ENCODE measurements at places on chromosomes 5 and 9.

DNA sequence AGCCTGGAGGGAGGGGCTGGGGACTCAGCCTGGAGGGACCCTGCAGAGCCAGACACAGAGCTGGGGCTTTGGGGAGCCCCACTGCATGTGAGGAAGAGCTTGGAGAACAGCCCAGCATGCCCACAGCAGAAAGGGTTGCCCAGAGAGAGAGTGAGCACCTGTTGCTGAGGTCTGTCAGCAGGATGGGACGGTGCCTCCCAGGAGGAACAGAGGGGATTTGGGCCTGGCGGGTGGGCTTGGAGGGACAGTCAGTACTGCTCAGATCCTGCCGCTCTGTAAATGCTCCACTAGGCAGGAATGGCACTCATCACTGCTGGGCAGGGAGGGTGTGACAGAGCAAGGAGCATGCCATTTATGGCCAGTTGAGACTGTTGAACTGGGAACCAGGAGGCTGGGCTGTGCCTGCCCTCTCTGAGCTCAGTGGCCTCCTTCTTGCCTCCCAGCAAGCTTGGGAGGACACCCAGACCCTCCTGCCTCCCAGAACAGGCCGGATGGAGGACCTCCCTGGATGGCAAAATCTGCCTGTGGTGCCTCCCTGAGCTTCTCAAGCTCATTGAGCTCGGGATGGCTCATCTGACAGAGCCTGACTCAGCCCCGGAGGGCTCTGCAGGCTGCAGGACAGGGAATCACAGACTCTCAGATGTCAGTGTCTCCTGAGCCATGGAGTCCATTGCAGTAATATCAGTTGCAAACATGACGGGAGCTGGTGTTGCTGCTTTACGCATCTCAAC lies 786 bp upstream of the HRCT1 start:
- DNase-seq, result no peak

DNA sequence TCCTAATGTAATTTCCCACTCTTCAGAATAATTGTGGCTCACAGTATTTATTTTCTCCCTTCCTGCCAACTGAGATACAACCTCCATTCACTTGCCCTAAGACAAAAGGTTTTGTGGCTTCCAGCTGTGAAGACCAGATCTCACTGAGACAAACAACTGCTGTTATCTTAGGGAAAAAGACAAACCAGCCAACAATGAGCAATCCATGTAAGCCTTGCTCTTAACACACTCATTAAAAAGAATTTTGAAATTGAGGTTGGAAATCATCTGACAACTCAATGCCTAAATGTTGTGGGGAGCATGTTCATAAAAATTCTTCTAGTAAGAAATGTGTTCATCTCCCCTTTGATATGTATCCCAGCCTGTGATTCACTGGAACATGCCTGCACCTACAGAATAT lies 132.9 kb downstream of the ADAMTSL1 start:
- no peak for DNase-seq

GRCh38 chr5:134100283-134101091 lies 14.0 kb upstream of the TCF7 start:
- peak; percentile 86 for DNase-seq

DNA sequence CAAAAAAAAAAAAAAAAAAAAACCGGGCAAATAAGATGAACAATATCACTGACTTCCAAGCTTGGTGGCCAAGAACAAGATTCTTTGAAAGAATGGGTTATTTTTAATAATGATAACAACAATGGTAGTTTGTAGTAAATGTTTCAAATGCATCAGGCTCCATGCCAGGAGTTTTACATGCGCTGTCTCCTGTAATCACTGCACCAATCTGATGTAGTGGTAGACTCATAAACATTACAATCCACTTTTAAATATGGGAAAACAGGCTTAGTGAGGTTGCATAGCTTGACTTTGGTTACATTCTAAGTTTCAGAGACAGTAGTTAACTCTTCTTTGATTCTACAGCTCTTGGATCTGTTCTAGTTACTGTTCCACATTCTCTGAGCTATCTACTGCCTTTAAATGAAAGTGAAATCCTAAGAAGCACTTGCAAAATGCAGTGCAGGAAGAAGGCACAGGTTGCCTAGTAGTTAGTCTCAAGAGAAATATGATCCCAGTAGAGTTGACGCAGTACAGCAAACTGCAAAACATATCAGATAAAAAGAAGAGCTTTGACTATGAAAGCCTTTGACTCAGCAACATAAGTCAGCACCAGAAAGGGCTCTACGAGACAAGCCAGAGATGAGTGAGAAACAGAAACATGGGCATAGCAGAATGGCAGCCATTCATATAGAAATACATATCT lies 62.1 kb downstream of the PDE4D start:
- no peak for DNase-seq

DNA sequence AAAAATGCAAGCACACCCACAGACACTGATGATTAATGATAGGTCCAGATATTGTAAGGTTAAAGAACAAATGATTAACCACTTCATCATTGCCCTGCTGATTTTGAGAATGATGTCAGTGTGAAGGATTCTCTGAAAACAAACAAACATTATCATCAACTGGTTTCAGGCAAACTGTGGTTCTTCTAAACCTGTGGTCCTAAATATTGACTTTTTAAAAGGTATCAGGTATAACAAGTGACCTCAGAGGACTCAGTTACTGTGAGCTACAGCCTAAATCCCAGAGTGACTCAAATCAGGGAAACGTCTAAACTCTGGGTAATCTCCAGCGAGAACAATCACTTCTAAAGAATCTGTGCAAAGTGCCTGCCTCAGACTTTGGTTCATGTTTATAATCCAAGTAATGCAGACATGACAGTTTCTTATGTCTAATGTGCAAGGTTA lies 172.3 kb upstream of the CDH6 start:
- no peak for DNase-seq

DNA sequence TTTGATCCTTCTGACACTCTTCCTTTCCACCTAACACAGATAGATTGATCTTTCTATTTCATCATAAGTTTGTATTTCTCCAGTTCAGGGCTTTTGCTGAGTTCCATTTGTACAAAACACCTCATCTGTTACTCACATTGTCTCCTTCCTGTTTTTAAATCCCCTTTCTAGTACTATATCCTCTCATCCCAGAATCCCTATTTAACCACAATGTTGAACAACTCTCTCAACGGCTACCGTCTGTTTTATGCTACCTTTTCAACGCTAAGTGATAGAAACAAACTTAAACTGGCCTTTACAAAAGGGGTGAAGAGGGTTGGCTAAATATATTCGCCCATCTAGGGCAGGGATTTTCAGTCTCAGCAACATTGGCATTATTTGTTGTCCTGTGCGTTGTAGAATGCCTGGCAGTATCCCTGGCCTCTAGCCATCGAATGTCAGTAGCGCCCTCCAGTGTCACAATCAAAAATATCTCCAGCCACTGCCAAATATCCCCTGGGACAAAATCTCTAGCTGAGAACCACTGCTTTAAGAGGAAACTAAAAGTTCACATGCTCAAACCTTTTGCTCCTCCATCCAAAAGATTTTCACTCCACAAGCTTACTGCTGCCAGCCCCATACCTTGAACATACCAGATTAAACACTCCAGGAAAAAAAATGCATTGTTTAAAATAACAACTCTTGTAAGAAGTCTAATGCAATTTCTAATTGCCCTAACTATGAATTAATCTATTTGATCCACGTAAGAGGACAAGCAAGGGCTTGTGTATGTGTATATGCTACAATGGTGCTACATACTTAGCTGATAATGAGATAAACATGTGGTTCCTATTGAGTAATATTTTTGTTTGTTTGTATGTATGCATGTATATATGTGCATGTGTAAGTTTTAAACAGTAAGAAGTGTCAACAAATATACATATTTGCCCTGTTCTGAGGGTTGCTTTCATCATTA lies 344.0 kb downstream of the PTPRD start:
- DNase-seq, result no peak

DNA sequence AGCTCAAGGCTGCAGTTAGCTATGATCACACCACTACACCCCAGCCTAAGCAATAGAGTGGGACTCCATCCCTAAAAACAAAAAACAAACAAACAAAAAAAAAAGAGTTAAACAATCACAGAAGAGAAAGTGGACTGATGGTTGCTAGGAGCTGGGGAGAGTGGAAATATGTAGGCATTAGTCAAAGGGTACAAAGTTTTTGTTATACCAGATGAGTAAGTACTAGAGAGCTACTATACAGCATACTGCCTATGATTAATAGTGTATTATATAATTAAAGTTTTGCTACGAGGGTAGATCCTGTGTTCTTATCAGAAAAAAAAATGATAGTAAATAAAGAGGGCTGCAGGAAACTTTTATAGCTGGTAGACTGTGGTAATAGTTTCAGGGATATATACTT lies 538.6 kb downstream of the ELAVL2 start:
- DNase-seq, result no peak

DNA sequence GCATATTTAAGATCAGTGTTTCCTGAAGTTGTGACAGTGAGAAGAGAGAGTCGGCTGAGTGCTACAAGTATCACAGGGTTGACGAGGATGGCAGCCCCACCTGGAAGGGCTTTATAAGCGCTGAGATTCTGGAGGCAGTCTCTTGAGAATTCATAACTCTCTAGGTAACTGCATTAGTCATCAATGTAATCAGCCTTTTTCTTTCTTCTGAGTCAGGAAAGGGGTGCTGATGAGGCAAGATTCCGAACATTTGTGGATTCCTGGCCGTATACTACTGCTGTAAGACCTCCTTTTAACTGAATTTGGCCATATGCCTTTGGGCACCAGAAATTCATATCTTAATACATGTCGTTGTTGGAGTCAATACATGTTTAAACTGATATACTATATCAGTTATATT lies 6.6 kb upstream of the RNF20 start:
- DNase-seq, result no peak

GRCh38 chr5:22908586-22908985 lies 55.4 kb upstream of the CDH12 start:
- DNase-seq, result no peak

GRCh38 chr5:60883229-60883628 lies 39.2 kb upstream of the ELOVL7 start:
- DNase-seq, result no peak

- DNase-seq, result no peak
These were observed 117.0 kb upstream of the BOD1 start for GRCh38 chr5:173733425-173733824.

DNA sequence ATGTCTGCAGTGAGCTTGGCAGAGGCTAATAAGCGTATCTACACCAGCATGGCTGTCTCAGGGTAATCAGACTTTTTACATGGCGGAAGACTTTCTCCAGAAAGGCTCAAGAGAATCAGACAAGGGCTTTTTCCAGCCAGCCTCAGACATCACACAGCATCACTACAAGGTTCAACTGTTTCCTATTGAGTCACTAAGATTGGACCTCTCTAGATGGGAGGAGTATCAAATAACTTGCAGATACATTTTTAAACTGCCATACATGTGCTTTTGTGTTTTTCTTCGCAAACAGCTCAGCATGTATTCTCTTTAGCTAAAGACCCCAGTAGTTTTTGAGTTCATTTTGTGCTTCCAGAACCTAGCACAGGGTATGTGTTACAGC lies 22.9 kb upstream of the PIK3R1 start:
- no peak for DNase-seq

DNA sequence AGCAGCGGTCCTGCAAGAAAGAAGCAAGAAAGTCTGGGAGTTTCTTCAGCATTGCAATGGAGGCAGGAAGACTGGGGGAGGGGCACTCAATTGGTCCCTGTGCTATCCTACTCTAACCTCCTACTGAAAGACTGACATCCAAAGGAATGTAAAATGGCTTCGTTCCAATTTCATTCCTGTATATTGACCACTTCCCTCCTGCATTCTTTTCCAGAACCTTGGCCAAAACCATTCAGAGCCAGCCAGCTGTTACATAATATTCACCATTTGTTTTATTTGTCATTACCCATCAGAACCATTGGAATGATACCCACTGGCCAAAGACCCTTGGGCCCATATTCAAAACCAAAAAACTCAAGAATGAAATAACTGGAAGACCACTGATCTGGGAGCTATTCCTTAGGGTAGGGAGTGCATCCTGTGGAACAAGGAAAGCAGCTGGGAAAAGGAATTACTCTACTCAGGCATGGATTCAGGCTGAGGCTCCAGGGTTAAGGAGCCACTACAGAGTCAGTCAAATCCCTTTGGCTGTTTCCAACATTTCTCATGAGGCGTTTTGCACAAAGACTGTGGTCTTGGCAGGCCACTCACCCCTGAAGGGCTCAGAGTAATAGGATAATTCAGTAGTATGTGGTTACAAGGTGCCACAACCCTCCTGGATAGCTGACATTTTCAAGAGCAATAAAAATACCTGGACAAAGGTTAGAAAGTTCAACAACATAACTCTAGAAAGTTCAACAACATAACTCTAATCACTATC lies 148.7 kb upstream of the SLC1A3 start:
- DNase-seq, result no peak

GRCh38 chr9:118522093-118523028 lies 818.2 kb downstream of the TLR4 start:
- DNase-seq, result no peak

GRCh38 chr9:16718952-16719351 lies 151.5 kb downstream of the BNC2 start:
- no peak for DNase-seq

- DNase-seq, result no peak
These were observed 53.4 kb upstream of the ROR2 start for GRCh38 chr9:92003308-92004044.

DNA sequence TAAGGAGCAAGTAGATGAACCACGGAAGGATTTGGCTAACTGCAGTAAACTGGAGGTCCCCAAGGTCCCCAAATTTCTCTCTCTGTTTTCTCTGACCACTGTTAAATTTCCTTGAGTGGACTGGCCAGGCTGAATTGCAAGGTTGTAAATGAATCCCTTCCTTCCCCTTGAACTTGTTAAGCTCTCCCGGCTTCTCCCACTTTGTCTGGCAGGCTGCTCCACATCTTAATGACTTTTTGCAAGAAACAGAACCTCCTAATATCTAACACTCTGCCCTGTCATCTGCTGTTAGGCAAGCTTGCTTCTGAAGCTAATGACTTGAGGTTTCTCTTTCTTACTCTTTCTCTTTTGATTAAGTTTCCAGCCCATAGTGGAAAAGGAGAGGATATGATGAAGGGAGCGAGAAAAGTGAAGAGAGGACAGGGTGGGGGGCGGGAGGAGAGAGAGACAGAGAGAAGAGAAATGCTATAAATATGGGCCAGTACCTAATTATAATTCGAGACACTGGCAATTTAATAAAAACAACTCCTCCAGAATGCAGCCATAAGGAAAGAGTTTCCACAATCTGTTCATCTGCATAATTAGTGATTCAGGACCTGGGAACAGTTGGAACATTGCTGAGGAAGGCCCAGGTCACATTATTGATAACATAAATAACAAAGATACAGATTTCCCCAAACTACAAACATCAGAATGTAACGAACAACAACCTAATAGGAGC lies 437.3 kb upstream of the MPDZ start:
- no peak for DNase-seq

Measured in activated naive CD4-positive, alpha-beta T cell treated with Interleukin-2 at 50 U/mL for 16 hours (primary cell).